ENCODE measurements at places on chromosomes 1 and 21.

DNA sequence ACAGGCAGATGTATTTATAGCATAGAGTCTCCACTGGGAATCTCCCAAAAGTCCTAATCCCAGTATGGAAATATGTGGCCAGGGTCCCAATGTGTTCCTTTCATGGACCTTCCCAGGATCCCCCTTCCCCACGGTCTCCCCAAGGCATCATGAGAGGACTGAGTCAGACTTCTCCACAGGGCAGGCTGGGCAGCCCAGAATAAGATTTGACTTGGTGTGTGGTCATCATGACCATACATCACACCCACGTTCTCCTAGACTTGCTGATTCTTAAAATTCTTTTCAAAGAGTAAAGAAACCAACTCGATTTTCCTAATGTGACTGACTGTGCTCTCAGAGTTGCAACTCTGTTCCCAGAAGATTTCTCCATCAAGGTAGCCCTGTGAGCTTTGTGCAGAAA, 93.9 kb upstream of the CD34 start:
- DNase-seq = no peak

DNA sequence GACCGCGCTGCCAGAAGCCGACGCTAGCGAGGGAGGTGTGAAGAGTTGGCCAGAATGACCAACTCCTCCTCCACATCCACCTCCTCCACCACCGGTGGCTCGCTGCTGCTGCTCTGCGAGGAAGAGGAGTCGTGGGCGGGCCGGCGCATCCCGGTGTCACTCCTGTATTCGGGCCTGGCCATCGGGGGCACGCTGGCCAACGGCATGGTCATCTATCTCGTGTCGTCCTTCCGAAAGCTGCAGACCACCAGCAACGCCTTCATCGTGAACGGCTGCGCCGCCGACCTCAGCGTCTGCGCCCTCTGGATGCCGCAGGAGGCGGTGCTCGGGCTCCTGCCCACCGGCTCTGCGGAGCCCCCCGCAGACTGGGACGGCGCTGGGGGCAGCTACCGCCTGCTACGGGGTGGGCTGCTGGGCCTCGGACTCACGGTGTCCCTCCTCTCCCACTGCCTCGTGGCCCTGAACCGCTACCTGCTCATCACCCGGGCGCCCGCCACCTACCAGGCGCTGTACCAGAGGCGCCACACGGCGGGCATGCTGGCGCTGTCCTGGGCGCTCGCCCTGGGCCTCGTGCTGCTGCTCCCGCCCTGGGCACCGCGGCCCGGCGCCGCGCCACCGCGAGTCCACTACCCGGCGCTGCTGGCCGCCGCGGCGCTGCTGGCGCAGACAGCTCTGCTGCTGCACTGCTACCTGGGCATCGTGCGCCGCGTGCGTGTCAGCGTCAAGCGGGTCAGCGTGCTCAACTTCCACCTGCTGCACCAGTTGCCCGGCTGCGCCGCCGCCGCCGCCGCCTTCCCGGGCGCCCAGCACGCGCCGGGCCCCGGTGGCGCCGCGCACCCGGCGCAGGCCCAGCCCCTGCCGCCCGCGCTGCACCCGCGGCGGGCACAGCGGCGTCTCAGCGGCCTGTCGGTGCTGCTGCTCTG, 1.2 kb downstream of the GPR88 start:
- DNase-seq = no peak

DNA sequence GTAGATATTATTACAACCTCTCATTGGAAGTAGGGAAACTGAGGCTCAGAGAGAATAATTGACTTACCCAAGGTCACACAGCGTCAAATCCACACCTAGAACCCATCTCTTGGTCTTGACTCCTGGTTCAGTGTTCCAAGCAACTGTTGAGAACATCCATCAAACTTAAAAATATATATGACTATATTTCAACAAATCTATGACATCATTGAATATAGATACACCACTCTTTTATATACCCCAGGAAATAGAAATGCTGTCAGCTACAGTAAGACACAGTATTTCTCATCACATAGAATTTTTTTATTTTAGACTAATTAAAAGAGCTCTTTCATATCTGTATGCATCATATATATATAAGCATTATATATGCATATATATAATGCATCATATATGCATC, 56.9 kb downstream of the RUNX3 start:
- DNase-seq = no peak

GRCh38 chr1:153306303-153307220, 6.2 kb downstream of the PGLYRP3 start:
- DNase-seq = no peak

GRCh38 chr1:200128081-200128480, 100.6 kb downstream of the NR5A2 start:
- no peak for DNase-seq

DNA sequence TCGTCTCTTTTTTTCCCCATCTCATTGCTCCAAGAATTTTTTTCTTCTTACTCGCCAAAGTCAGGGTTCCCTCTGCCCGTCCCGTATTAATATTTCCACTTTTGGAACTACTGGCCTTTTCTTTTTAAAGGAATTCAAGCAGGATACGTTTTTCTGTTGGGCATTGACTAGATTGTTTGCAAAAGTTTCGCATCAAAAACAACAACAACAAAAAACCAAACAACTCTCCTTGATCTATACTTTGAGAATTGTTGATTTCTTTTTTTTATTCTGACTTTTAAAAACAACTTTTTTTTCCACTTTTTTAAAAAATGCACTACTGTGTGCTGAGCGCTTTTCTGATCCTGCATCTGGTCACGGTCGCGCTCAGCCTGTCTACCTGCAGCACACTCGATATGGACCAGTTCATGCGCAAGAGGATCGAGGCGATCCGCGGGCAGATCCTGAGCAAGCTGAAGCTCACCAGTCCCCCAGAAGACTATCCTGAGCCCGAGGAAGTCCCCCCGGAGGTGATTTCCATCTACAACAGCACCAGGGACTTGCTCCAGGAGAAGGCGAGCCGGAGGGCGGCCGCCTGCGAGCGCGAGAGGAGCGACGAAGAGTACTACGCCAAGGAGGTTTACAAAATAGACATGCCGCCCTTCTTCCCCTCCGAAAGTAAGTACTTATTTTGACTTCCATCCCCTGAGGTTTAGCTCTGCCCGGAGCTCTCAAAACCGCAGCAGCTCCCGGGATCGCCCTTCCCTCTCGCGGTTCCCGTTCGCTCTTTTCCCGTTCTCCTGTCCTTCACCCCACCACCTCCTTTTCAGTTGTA, 1.5 kb downstream of the TGFB2 start:
- peak; percentile 35 for DNase-seq

DNA sequence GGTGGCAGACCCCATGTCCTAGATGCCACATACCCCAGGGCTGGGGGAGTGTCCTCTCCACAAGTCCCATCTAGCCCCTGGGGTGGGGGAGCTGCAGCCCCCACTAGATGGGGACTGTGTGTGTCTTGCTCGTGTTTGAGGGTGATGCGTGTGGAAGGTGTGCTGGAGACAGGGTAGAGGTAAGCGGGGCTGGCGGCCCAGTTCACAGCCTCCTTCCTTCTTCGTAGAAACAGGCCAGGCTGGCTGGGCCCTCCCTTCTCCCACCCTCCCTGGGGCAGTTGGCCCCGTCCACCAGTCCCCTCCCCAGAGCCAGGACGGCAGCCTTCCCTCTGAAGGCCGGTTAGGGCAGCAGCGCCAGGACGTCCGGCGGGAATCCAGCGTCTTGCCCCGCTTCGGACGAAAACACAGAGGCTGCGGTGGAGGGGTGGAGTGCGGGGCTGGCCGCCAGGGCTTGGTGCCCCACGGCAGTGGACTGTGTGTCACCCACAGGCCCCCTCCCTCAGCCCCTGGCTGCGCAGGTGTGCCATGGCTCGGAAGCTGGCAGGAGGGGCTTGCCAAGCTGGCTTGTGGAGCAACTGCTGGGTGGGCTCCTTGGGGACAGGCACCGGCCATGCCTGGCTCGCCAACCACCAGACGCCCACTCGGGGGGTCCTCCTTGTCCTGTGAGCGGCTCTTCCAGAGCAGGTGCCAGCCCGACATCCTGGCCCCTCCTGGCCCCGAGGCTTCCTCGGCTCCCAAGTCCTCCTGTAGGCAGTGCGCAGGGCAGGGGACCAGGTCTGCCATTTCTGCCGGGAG, 3.6 kb downstream of the PRDM16 start:
- DNase-seq = no peak

DNA sequence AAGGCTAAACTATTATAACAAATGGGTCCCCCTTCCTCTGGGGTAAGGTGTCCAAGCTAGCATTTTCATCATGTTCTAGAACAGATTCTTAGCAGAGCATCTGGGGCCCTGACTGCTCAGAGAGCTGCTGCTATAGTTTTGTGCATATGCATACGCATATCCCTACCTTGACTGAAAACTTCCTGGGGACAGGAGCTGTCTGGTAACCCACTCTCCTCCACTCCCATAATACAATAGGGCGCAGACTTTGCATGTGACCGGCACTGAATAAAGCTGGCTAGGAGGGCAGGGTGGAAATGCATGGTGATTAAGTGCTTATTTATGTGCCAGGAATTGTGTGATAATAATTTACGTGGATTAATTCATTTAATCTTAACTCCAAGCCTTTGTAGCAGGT, 11.6 kb downstream of the TRAF5 start:
- DNase-seq = no peak

- DNase-seq = no peak
These were observed 24.2 kb upstream of the SUMO3 start for GRCh38 chr21:44842087-44842486.

GRCh38 chr1:204198348-204199340, 2.4 kb upstream of the KISS1 start:
- DNase-seq = peak; percentile 84

- DNase-seq = no peak
These were observed 1.2 kb downstream of the DHRS3 start for GRCh38 chr1:12616709-12617373.

DNA sequence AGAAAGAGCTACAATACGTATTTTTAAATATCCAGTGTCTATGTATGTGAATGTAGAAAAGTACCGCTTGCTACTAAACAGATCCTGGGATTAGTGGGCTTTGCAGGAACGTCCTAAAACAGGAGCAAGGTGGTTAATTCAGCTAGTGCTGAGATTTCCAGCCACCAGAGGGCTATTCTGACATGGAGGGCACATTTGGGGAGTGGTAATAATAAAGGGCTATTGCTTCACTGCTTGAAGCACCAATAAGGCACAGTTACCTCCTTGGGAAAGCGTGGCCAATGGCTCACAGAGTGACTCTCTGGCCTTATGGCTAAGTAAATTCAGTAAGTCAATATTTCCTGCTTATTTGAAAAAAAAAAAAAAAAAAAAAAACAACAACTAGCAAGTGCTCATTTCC, 152.4 kb downstream of the GABPA start:
- DNase-seq = no peak

DNA sequence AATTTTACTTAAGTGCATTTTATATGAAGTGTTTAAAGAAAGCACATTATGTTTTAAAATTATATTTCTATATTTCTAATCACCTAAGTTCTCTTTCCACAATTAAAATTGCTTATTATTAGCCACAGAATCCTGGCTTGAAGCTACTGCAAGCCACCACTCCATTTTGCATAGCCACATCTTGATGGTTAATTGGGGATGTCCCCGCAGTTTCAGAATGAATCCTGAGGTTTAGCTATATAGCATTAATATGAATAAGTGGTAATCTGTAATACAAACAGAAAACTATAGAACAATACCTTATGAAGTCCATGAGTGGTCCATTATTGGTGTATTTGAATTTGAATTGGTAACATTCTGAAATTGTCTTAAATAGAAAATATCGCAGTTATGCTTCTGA, 11.6 kb upstream of the GOLPH3L start:
- no peak for DNase-seq

GRCh38 chr1:115862403-115862802, 21.5 kb upstream of the NHLH2 start:
- DNase-seq = no peak

- DNase-seq = peak; percentile 67
These were observed 1.7 kb upstream of the FYB2 start for GRCh38 chr1:56820755-56821461.

- no peak for DNase-seq
These were observed 125.0 kb upstream of the JUN start for GRCh38 chr1:58908561-58909560.

DNA sequence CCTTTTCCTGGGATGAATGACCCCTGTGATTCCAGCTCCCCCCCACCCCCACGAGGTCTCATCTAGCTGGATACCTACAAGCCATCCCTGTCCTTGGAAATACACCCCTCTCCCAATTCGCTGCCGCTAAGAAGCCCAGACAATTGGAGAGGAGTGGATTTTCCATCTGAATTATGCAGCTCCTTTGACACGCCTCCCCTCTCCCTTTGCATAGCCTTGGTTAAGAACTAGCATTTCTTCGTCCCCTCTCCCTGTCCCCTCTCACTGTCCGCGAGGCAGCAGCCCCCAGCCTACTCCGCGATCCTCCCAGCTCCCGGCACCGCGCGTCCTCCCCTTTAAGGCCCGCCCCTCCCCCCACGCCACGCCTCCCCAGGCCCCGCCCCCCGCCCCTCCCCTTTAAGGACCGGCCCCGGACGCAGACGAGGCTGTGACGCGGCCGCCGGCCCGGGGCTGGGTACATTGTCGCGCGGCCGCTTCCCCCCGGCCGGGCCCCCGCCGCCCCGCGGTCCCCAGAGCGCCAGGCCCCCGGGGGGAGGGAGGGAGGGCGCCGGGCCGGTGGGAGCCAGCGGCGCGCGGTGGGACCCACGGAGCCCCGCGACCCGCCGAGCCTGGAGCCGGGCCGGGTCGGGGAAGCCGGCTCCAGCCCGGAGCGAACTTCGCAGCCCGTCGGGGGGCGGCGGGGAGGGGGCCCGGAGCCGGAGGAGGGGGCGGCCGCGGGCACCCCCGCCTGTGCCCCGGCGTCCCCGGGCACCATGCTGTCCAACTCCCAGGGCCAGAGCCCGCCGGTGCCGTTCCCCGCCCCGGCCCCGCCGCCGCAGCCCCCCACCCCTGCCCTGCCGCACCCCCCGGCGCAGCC, at the start of gene MAPKAPK2:
TSS of gene MAPKAPK2 (plus strand) at position 428 of the 856 bp plus-strand sequence. CDS start at position 753, 325 bp downstream.
- peak; percentile 50 for DNase-seq

- no peak for DNase-seq
These were observed 310.7 kb downstream of the DUSP10 start for GRCh38 chr1:221431068-221431651.

GRCh38 chr1:32179443-32180185, at the start of gene TXLNA:
Gene TXLNA, plus strand, starts transcription at chr1:32179675. Its CDS starts 671 bp downstream, at chr1:32180346.
- DNase-seq = peak; percentile 91

DNA sequence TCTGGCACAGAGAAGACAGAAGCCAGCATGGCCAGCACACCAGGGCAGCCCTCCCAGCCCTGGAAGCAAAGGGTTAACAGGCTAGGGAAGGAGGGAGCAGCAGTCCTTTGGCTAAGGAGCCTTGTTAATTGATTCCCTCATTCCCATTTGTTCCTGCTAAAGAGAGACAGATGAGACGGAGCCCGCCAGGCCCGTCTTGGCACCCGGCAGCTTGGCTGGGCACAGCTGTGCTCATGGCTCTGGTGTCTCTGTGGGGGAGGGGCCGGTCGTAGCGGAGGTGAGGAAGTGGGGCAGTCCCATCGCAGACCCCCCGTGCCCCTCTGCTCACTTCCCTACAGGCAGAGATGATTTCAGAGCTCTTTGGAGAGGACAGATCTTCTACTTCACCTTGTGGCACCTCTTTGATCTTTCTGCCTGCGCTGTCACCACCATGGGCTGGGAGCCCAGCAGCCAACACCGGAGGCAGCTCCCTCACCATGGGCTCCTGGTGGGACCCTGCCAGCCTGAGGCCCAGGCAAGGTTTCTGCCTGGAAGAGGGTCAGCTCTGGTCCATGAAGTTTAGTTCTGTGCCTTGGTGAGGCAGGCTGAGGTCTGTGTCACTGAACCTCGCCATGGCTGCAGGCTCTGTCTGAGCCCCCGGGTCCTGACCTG, 38.0 kb downstream of the FOXO6 start:
- DNase-seq = no peak

- no peak for DNase-seq
These were observed 64.0 kb downstream of the LHX8 start for GRCh38 chr1:75198163-75198562.

- no peak for DNase-seq
These were observed 311.3 kb downstream of the LRRIQ3 start for GRCh38 chr1:73886716-73887115.

All from HT-29 (cell line).